ENCODE measurements at places on chromosomes 11 and 22.

GRCh38 chr11:78574386-78575381 is at the start of gene NARS2:
Gene NARS2 (minus strand): TSS chr11:78574864. CDS start chr11:78574488, 376 bp downstream.
- DNase-seq, result peak; percentile 98

DNA sequence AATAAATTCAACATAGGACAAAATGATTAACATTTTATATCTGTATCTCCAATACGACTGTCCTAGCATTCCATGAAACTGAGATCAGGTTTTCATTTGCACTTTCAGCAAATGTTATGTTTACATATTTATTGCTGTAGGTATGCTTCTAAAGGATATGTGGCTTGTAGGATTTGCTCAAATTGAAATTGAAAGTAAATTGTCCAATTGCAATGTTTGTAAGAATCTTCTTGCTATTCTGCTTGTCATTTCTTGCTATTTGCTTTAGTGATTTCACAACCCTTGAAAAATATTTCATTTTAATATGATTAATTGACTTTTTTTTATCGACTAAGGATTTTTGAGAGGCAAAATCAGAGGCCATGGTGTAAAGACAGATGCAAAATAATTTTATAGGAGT is 904.2 kb upstream of the RAG2 start:
- no peak for DNase-seq

GRCh38 chr11:4459500-4459899 is 10.4 kb downstream of the OR52K2 start:
- DNase-seq, result no peak

DNA sequence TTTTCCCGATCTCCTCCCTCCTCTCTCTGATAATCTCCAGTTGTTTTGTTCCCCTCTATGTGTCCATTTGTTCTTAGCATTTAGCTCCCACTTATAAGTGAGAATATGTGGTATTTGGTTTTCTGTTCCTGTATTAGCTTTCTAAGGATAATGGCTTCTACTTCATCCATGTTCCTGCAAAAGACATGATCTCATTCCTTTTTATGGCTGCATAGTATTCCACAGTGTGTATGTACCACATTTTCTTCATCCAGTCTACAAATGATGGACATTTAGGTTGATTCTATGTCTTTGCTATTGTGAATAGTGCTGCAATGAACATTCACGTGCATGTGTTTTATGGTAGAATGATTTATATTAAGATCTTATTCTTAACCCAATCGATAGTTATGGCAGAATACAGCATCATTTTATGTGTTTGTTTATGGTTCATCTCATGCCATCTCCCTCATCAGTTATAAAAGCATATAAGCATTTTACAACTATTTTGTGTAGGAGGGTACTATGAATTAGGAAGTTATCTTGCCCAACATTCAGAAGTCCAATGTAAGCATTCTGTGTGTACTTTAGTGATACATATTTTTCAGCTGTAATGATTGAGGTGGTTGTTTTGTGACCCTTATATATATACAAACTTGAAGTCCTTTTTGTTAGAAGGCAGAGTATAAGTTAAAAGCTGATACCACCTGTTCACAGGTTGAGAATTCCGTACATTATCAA is 3.2 kb downstream of the MS4A3 start:
- no peak for DNase-seq

- no peak for DNase-seq
These were observed 30.6 kb downstream of the NFRKB start for GRCh38 chr11:129864811-129865210.

- DNase-seq, result peak; percentile 84
These were observed 945 bp downstream of the CREBZF start for GRCh38 chr11:85663753-85664614.

DNA sequence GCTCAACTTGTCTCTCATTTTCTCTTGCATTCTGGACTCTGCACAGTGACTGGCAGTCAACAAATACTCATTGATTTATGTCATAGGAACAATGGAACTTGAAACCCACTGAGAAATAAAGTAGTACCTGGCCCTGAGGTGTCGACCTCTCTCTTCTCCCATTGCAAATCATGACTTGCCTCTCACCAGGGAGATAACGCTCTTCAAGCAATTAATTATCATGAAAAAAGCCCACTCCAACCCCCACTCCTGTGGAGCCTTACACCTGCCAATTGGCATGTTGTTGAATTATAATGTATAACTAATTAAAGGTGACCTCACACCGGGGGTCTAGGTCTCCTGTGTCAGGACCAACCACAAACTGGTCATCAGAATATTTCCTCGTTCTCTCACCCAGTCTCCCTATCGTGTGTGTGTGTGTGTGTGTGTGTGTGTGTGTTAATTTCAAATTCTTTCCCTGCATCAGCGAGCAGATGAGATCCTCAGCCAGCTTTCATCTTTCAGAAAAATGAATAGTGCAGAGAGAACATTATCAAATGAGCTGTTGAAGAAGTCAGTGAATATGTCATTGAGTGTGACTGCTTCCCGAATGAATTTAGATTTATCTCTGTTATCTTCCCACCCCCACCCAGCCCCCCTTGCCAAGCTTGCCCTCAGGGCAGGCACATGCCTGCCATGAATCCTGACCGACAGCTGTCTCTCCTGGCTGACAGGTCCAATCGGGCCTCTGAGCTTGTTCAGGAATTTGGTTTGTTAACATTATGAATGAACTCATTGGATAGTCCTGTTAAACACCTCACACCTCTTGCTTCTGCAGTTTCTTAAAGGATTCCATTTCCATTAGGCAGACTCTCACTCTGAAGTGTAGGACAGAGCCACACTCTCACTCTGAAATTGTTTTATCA is 357.4 kb downstream of the INSC start:
- no peak for DNase-seq

DNA sequence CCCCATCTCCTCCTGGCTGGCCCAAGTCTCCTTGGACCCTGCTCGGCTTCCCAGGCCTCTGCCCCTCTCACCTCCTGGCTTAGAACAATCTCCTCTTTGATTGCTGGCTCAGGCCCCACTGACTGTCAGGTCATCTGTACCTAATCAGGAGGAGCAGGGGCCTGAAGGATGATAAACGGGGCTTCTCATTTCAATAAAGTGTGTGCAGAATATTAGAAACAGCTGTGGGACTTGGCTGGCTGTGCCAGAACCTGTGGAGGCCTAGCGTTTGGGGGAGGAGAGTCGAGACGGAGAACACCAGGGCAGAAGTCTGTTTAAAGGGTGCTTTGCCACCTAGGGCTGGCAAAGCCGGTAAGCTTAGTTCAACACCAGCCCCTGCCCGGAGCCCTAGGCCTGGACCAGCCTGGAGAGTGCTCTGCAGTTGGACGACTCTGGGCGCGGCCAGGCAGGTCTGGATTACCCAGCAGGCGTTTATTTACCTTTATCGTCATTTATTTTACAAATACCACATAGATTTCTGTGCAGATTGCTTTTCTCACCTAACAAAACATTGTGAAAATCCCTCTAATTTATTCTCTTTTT is 10.1 kb upstream of the VSIG10L2 start:
- DNase-seq, result peak; percentile 21

- no peak for DNase-seq
These were observed 224.6 kb upstream of the NTM start for GRCh38 chr11:131145791-131146190.

GRCh38 chr11:94583866-94584500 is 16.8 kb downstream of the PIWIL4 start:
- DNase-seq, result no peak
